ENCODE measurements at places on chromosomes 13 and 19.

DNA sequence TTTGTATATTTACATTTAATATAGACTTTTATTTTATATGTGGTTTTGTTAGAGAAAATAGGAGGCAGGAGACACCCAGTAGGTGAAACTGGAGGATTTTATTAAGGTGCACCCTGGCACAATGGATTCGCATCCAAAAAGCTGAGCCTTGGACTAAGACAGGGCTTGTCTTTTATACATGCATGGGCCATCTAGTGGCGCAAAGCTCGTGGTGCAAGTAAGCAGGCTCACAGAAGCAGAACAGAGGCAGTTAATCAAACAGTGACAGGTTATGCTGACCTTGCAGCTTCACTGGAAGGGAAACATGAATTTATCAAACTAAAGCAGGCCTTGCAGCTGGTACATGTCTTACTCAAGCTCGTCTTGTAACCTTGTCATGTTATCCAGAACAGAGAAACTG lies 58.8 kb upstream of the ZNF681 start:
- no peak for DNase-seq

- DNase-seq: no peak
Observed at GRCh38 chr13:30477346-30478195, 11.8 kb upstream of the HMGB1 start.

- no peak for DNase-seq
Observed at GRCh38 chr13:95247852-95248251, 53.4 kb downstream of the ABCC4 start.

DNA sequence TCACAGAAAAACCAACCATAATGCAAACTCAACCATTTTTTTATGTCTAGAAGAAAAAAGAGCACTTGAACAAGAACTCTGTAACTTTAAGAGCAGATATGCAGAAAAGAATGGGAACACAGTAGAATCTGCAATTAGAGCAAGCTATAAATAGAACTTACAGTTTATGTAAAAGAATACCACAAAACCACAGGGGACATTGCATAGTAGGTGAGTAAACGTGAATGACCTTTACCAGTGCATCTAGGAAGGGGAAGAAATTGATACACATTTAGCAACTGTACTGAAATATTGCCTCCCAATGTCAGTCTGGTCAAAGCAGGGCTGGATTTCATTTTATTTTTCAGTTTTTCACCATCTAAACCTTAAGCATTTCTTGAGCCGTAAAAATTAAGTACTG lies 242.2 kb upstream of the EDNRB start:
- DNase-seq: no peak

- DNase-seq: no peak
Observed at GRCh38 chr13:40344270-40345148, 321.9 kb downstream of the FOXO1 start.

GRCh38 chr19:43532571-43532961 lies 422 bp upstream of the ZNF575 start:
- no peak for DNase-seq

DNA sequence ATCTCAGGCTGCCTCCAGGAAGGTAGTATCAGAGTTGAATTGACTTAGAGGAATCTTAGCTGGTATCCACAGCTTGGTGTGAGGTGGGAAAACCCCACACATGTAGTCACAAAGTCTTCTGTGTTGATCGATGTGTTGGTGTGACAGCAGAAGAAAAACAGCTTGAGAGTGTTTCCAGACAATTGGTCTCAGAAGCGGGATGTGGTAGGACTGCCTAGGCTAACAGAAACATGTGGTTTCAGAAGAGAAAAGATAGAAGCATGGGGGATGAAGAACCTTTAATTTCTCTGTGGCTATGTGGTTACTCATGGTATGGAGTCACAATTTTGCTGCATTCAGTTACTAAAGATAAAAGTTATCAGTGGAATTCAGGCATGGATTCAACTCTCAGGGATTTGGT lies 134.7 kb upstream of the SLITRK5 start:
- DNase-seq: no peak

- DNase-seq: no peak
Observed at GRCh38 chr13:46134961-46135522, 30.2 kb upstream of the CPB2 start.

DNA sequence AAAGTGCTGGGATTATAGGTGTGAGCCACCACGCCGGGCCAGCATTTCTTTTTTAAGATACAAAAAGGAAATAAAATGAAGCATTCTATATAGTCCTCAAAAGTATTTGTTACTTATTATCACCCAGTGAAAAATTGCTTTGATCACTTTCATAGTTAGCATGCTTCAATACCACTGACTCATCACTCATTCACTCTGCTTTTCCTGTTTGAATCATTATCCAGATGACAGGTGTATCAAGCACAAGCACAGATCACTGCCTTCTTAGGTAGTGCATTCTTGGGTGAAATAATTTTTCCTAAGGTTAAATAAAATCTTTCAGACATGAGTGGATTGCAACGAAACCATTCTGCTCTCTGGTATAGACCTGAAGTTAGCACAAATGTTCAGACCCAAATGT lies 35.8 kb upstream of the SPART start:
- no peak for DNase-seq

DNA sequence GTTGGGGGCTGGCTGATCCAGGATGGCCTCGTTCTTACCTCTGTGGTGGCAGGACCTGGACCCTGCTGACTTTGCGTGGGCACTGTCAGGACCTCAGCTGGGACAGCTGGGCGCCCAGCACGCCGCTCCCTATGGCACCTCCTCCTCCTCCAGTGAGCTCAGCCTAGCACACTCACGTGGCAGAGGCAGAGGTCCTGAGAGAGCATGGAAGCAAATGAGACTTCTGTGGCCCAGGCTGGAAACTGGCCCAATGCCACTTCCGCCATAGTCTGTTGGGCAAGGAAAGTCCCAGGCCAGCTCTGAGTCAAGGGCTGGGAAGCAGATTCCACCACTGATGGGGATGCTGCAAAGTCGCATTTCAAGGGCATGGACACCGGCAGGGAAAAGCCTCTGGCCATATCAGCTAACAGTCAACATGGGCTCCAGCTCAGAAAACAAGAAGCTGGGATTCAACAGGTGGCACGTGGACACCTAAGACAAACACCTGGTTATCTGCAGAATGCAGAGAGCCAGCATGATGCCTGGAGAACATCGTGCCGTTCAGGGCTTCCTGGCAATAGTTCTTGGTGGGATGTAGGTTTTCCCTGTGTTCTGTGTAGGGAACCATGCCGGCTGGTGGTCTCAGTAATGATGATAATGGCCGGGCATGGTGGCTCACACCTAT lies 16.7 kb downstream of the MYBPC2 start:
- no peak for DNase-seq

DNA sequence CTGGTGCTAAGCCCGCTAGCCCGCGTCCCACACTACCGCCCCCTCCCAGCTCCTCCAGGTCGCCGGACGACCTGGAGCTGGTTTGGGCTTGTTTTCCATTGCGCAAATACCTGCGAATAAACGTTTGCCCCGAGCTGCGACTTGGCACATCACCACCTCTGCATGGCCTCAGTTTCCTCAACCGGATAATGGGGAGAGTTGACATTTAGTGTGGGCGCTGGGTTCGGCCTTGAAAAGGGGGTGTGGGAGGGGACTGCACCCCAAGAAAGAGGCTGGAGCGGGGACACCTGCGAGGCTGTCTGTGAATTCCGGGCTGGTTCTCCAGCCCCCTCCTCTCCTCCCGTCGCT lies 11.0 kb upstream of the JUND start:
- DNase-seq: no peak

DNA sequence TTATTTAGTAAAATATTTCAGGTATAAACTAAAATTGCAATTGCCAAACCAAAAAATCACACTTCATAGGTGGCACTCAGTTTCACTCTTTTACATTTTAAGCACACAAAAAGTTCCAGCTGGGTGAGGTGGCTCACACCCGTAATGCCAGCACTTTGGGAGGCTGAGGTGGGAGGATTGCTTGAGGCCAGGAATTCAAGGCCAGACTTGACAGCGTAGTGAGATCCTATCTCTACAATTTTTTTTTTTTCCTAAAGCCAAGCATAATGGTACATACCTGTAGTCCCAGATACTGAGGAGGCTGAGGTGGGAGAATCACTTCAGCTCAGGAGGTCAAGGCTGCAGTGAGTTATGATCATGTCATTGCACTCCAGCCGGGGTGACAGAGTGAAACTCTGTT lies 20.6 kb upstream of the SLC46A3 start:
- no peak for DNase-seq

DNA sequence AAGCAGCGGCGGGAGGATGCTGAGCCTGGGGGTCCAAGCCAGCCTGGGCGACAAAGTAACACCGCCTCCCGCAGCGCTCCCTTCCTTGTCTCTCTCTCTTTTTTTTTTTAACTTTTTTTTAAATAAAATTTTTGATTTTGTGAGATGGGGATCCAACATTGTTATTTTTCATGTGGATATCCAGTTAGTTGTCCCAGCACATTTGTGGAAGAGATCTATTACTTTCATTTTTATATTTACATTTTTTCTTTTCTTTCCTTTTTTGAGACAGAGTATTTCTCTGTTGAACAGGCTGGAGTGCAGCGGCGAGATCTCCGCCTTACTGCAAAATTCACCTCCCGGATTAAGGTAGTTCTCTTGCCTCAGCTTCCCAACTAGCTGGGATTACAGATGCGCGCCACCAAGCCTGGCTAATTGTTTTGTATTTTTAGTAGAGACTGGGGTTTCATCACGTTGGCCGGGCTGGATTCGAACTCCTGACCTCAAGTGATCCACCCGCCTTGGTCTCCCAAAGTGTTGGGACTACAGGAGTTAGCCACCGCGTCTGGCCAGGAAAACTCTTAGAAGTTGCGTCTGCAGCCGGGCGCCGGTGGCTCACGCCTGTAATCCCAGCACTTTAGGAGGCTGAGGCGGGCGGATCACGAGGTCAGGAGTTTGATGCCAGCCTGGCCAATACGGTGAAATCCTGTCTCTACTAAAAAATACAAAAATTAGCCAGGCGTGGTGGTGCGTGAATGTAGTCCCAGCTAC lies 19.4 kb downstream of the ZNF816 start:
- no peak for DNase-seq

GRCh38 chr13:74871369-74872070 lies 610.4 kb downstream of the TBC1D4 start:
- DNase-seq: no peak

GRCh38 chr13:38564256-38565150 lies 122.4 kb upstream of the FREM2 start:
- DNase-seq: no peak

DNA sequence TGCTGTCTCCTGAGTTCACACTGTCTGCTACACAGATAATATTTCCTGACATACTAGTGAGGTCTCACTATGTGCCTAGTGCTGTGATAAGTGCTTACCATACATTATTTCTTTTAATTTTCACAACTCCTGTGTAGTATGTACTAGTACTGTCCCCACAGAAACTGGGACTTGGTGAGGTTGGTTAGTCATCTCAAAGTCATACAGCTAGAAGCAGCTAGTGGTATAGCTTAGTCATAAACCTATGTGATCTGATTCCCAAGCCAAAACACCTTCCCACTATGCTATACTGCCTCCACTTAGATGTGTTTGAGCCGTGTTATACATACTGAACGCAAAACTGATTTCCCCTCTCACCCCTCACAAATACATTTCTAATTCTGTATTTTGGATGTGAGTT lies 10.5 kb downstream of the MTMR6 start:
- no peak for DNase-seq

- no peak for DNase-seq
Observed at GRCh38 chr13:60407095-60407494, 10.1 kb downstream of the TDRD3 start.

GRCh38 chr19:52646571-52647217 lies 8.5 kb upstream of the ZNF83 start:
- DNase-seq: no peak

DNA sequence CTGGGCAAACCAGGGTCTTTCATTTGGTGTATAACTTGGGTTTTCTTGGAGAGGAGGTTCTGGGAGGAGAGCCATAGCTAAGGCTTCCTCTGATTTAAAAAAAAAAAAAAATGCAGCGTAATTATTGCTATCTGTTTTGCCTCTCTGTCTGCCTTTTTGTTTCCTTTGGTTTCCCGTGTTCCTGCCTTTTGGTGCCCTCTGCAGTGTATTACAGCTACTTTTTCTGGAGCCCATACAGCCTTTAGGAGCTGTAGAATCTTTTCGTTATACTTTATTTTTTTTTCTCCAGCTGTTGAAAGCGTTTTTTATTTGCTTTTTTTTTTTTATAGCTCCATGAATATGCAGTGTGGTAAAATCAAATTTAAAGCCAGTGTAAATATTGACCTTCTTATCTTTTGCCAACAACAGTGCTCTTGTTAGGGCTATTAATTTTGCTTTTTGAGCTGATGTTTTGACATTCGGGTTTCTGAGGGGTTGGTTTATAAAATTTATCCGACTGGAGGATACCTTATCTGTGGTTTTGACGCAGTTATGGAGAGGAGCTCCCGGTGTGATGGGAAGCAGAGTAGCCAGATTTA lies 38.1 kb downstream of the ZNF493 start:
- DNase-seq: no peak

GRCh38 chr19:19169236-19170052 lies 619 bp downstream of the MEF2B start:
- DNase-seq: no peak

DNA sequence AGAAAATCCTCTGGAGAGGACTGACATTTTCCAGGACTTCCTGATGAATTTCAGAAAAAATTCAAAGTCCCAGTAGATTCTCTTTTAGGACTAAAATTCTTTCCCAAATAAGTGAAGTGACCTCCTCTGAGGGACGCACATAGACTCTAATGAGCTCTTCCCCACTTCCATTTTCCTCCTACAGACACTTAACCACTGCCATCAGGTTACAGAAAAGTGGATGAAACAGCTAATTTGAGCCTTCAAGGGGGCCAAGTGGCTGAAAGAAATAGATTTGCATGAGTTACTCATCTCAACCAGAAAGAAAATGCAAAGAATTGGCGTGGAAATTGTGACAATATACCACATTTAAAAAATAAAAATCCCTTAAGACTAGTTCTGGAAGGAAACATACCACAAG lies 185.3 kb upstream of the EDNRB start:
- no peak for DNase-seq

- DNase-seq: no peak
Observed at GRCh38 chr19:15316498-15316897, 15.8 kb downstream of the BRD4 start.

DNA sequence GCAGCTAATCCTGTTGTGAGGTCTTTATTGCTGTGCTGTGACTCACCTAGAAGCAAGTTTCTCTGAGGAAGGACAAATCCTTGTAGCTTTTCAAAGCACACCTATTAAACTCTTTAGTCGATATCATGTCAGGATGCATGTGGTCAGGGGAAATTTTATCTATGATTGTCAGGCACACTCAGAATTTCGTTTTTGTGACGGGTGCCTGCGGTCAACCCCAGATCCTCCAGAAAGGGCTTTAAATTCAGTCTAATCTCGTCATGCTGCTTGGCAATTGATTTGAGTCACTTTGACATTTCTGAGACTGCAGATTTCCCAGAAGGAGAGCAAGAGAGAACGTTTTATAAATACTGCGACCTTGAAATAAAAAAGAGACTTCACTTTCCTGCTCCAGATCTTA lies 316.9 kb downstream of the FGF9 start:
- DNase-seq: no peak

DNA sequence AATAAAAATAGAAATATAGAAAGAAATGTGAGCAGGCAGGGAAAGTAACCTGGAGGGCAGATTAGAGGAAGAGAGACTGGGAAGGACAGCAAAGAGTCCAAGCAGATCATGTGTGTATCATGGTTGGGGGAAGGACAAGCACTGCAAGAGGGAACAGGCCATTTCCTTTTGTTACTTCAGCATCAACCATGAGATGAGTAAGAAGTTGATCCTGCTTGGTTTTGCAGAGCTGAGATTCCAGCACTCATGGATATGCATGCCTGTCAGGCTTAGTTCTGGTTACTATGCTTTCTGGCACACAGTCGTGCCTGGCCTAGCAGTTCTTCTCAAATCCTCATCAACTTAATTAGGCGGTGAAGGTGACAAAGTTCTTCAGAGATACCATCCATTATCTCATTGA lies 18.1 kb downstream of the NALCN start:
- no peak for DNase-seq
